ENCODE measurements at places on chromosomes 1 and 21.

GRCh38 chr1:219576931-219577730 lies 35.8 kb downstream of the ZC3H11B start:
- no peak for DNase-seq

- no peak for DNase-seq
Measured at GRCh38 chr1:62318756-62319544, at the start of gene KANK4. Gene KANK4, minus strand, starts transcription at chr1:62319434. Its CDS starts 37,870 bp downstream, at chr1:62281564.

DNA sequence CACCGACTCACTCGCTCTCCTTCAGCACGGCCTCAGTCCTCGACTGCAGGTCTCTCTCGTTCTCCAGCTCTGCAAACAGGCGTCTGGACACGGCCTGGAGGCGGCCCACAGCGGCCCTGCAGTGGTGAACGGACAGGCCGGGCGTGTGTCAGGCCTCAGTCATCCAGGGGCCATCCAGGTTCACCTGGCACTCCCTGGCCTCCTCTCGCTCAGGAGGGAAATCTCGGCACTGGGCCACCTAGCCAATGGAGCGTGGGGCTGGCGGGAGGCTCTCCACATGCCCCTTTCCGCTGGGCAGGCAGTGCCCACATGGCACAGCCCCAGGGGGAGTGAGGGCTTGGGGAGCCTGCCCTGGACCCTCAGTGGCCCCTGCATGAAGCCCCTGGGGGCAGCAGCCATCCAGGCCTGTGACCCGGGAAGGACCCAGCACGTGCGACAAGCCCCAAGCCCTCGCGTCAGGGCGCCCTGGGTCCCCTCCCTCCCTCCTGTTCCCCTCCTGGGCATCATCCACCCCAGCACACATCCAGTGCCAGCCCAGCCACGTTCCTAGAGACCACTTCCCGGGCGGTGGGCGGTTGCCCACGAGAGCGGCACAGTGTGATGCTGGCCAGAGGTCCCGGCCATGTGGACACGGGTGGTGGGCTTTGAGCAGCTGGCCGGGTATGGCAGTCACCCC lies 18.1 kb downstream of the CFAP74 start:
- no peak for DNase-seq

- peak; percentile 38 for DNase-seq
Measured at GRCh38 chr21:31286621-31287020, 57.4 kb downstream of the TIAM1 start.

DNA sequence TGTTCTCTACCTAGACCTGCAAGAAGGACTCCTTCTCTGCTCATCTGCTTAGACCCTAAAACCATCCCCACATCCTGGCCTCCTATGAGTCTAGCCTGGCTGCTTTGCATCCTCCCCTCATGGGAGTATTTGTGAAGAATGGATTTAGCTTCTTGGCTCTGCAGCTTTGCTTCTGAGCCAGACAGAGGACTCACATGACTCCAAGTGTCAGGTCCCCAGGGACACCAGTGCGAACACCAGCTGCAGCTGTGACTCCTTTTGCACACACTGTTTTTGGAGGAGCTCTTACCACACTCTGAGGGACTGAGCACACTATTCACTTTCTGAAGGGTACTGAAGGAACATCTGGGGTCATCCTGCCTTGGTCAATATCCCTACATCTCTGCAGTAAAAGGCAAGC lies 131.8 kb upstream of the SGIP1 start:
- no peak for DNase-seq

DNA sequence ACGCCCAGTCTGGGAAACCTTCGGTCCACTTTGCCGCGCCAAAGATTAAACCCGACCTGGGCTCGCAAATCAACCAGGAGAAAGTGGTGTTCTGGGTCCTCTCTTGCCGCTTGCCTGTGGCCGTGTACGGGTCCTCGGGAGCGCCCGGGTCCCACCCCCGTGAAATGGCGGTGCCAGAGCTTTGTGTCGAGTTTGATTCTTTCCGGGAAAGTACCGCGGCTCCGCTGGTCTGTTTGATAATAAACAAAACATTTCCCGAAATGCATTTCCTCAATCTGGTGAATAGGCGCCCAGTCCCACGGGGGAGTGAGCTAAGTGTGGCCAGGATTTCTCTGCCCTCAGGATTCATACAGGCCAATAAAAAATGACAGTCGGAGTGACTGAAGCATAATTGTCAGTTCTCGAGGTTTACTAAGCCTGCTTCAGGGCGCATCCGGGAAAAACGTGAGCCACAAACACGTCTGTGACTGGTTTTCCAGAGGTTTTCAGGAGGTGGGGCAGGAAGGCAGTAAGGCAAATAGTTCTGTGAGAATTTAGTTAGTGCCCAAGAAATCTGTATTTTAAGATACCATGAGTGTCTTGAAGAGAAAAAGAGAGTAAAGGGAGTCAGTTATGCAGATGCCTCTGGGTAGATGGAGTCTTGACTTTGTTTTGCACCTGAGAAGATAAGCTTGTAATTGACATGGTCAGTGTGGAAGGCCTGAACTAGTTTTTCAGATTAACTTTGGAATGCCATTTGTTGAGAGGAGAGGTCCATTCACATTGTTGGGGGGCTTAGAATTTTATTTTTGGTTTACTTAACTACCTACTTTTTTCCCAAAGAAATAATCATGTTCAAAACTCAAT lies 675 bp downstream of the IFNAR1 start:
- DNase-seq = peak; percentile 91

DNA sequence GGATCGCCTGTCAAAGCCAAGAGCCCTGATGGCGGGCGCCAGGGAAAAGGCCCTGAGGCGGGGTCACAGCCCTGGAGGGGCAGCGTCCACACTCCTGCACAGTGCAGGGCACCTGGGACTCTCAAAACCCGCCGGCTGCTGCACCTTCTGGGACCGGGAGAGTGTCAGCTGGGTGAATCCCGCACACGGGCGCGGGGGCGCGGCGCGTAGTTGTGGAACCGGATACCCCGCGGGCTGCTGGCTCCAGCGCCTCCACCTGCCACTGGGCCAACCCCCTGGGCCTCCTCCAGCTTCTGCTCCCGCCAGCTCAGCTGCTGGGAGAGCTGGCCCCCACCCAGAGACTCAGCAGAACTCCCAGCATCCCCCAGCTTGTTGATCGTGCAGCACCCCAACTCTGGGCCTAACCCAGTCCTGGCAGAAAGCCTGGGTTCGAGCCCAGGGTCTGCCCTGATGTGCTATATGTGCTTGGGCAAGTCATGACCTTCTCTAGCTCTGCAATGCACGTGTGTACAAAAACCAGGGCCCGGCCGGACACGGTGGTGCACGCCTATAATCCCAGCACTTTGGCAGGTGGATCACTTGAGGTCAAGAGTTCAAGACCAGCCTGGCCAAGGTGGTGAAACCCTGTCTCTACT lies 33.8 kb downstream of the NECAP2 start:
- no peak for DNase-seq

DNA sequence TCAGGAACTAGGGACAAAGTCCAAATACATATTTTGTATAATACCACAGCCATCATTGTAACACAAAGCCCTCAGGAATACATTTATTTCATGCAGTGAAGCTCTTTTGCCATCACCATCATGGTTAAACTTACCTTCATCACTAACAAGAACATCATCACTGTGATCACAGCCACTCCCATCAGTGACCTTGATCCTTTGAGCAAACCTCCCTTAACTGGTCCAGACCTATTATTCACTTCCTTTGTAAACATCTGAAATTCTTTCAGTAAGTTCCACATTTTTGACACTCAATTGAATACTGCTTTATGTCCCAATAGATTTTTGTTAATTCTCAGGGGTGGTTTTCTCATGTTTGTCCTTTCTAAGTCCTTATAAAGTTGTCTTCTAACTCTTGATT lies 16.2 kb upstream of the KPRP start:
- DNase-seq = no peak

GRCh38 chr1:207026104-207026534 lies 6.4 kb downstream of the C1orf116 start:
- DNase-seq = no peak

DNA sequence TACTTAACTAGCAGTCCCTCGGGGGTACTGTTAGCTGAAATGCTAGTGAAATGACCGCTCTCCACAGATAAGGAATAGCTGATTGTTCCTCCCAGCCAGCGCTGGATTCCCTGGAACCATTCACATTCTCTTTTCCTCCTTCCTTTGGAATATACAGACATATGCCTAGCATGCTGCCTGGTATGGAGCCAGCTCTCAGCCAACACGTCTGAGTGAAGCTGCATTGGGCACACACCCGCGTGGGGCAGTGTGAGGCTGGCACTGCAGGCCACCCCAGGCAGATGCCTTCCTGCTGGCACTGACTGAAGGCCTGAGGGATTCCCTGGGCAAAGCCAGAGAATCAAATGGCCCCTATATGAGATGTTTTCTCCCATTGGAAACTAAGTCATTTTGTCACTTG lies 66.7 kb downstream of the TLR5 start:
- DNase-seq = no peak

- no peak for DNase-seq
Measured at GRCh38 chr1:17540255-17541001, 930 bp downstream of the ARHGEF10L start.

DNA sequence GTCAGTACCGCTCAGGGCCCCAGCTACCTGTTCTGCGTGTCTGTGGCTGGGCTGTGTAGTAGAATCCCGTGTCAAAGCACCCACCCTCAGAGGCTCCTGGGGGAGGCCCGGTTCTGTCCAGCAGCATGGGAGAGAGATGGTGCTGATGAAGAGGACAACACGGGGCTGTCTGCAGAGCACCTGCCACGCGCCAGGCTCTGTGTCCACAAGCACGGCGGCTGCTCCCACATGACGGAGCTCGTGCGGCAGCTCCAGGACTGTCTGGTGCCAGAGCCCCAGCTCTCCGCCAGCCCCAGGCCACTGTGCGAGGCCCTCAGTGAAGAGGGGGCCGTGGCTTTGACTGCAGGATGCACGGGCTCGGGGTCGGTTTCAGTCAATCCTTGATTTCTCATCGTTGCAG lies 42.0 kb upstream of the TSPEAR start:
- DNase-seq = no peak

DNA sequence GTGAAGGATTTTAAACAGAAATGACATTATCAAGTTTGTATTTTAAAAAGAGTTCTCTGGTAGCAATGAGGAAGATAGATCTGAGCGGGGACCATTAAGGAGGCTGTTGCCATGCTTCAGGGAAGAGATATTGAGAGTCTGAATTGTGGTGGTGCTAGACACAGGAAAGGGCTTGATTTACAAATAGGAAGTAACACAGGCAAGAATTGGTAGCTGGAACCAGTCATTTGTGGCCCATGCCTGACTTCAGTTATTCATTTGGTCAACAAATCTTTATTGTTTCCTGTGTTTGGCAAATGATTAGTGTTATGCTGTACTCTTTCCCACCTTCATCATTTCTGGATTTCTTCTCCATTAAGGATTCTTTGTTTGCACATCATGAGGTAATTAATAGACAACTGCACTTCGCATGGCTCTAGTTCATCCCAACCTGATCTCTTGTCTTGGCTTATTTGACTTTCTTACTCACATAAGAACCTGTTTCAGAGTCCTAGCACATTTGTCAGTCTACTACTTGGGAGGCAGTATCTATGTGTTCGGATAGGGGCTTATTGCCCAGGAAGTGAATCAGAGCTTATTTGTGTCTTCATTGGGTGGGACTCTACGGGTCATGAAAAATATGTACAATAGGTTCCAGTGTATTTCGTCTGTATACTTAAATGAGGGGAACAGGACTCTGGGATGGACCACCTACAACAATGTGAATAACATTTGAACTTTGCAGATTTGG lies 32.3 kb downstream of the EEIG2 start:
- peak; percentile 54 for DNase-seq

DNA sequence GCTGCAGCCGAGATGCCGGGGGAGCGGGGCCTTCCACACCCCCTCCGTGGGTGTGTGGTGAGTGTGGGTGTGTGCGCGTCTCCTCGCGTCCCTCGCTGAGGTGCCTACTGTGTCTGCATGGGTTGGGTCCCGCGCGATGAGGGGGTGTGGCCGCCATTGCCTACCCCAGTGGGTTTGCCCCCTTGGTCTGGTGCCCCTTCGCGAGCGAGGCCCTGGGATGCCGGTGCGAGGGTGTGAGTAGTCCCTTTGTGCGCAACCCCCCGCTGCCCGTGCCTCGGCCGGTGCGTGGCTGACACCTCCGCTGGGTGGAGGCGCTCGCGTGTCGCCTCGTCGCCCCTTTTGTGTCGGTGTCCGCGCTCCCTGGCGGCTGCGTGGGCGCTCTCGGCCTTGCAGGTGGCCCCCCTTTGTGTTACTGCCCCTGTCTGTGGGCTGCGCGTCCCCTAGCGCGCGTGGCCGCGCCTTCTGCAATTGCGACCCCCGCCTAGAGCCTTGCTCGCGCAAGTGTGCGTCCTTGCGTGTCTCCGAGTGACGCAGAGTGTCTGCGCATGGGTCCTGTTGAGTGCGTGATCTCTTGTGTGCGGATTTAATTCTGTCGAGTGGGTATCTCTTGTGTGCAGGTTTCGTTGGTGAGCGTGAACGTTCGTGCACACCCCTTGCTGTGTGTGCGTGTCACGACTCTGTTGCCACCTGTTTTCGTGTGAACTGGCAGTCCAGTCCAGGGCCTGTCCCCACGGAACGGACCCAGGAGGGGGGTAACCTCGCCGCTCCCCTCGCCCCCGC lies 553 bp downstream of the TTC3 start:
- DNase-seq = peak; percentile 79

DNA sequence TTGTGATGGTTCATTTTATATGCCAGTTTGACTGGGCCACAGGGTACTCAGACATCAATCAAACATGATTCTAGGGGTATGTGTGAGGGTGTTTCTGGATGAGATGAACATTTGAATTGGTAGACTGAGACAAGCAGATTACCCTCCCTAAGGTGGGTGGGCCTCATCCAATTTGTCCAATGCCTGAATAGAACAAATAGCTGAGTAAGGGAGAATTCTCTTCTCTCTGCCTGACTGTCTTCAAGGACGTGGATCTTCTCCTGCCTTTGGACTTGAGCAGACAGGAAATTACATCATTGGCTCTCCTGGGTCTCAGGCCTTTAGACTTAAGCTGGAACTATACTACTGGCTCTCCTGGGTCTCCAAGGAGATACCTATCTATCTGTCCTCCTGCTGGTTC lies 64.4 kb downstream of the SUSD4 start:
- no peak for DNase-seq

- DNase-seq = no peak
Measured at GRCh38 chr21:36499578-36500471, 19.9 kb upstream of the CLDN14 start.

GRCh38 chr1:22850681-22851080 lies 122.0 kb downstream of the LACTBL1 start:
- peak; percentile 81 for DNase-seq

GRCh38 chr1:2559509-2560298 lies 3.5 kb downstream of the TNFRSF14 start:
- DNase-seq = no peak

DNA sequence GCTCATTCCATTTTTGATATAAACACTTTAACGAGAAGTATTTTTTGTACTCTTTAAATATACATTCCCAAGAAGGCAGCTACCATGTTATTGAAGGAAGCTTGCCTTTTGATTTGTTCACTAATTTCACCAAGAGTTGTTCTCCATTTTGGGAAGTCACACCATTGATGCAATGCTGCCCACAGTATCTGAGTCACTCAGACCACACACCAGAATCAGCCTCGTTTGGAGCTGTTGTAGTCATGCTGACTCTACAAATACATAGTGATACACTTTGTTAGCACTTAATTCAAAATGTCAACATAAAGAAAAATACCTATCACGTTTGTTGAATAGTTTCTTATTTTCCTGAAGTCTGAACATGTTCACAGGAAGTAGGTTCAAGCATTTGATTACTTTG lies 78.7 kb downstream of the PAPPA2 start:
- peak; percentile 57 for DNase-seq

GRCh38 chr21:25872271-25872670 lies 137.5 kb downstream of the GABPA start:
- DNase-seq = no peak

All from suppressor macrophage (primary cell).